ENCODE measurements at places on chromosomes 5 and 9. TPM values are rescaled to one million over a fixed set of nuclear protein-coding genes. Genes with fewer than 3 reads are reported as not detected.

The HK3 gene
- 12.3 TPM for total RNA-seq

DNA sequence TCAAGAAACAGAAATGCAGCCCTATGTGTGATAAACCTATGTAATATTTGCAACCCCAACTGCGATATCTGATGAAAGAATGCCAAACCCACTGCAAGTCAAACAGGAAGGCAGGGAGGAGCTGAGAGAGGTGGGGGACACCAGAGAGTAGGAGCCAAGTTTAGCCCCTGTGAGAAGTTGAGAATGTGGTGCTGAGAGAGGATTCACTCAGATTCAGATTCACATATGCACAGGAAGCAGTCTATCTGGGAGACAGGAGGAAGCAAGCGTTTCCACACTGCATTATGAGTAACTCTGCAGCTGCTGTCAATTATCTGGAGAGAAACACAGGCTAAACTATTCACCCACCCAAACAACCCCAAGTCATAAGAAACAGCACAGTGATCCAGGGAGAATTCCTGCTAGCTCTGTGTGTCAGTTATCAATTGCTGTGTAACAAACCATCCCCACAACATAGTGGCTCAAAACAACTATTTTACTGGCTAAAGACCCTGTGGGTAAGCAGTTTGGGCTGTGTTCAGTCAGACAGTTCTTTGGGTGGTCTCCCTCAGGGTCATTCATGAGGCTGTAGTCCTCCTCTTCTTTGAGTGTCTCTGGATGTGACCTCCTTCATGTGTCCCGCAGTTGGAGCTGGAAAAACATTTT is 161.9 kb upstream of the RAI14 start:
- no peaks in the 10 kb centered on the region for H3K27me3 ChIP-seq
- H3K27ac ChIP-seq: no peak overlapping the region
- H3K4me1 ChIP-seq: peaks cover 1% of the 10 kb centered on the region
- H3K36me3 ChIP-seq: no peaks in the 10 kb centered on the region
- no peak overlapping the region for H3K4me3 ChIP-seq

- DNase-seq: no peak
- H3K36me3 ChIP-seq: no peaks in the 10 kb centered on the region
- H3K4me3 ChIP-seq: no peak overlapping the region
- no peaks in the 10 kb centered on the region for H3K27me3 ChIP-seq
- no peaks in the 10 kb centered on the region for H3K4me1 ChIP-seq
Measured at GRCh38 chr5:59850766-59851165, 42.8 kb downstream of the PDE4D start.

- no peak for DNase-seq
- H3K27ac ChIP-seq: no peak overlapping the region
- no peaks in the 10 kb centered on the region for H3K4me1 ChIP-seq
- no peak overlapping the region for H3K4me3 ChIP-seq
- H3K27me3 ChIP-seq: no peaks in the 10 kb centered on the region
Measured at GRCh38 chr9:93233033-93233432, 49.1 kb downstream of the WNK2 start.

DNA sequence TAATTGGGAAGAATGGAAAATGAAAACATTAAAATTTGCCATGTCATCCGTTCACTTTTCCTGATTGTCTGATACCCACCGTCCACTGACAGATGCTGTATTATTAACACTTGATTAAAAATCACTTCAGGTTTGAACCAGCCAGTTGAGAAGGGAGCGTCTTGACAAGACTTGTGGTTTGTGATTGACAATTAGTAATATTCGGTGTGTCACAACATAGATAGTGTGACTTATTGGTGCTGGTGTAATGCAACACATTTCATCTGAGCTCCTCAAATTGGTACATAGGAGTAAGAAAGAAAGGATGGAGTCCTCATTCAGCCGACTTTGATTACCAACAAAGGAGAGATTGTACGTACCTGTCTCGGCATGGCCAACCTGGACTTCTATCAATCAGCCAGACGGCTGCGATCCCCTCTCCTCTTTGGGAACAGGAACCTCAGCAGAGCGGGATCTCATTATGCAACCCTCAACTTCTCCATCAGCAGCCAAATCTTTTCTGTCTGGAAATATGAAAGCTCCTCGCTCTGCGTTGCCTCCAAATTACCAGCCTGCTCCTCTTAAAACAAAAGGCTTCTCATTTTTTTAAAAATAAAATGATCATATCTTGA is 211.7 kb upstream of the MVB12B start:
- no peak overlapping the region for H3K27ac ChIP-seq
- H3K27me3 ChIP-seq: peaks cover 5% of the 10 kb centered on the region
- no peak for DNase-seq
- H3K4me3 ChIP-seq: no peak overlapping the region
- no peaks in the 10 kb centered on the region for H3K36me3 ChIP-seq

The PCDHA4 gene
- 0.78 TPM for total RNA-seq

DNA sequence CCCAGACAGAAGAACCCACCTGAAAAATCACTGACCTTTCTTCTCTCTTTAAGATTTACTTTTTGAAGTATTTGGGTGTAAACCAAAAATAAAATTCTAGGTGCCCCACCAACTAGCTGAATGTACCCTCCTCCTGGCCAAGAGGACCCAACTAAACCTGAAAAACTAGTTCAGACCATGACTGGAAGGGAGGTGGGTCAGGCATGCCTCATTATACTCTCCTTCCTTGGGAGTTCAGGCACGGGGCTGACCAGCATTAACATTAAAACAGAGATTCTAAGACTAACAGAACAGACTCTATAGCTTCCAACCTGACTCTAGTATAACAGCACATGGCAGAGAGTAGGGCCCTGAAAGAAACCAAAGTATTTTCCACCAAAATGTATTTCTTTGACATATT is 61.4 kb downstream of the CERT1 start:
- H3K36me3 ChIP-seq: no peaks in the 10 kb centered on the region
- no peak overlapping the region for H3K4me3 ChIP-seq
- H3K4me1 ChIP-seq: peaks cover 11% of the 10 kb centered on the region
- DNase-seq: no peak
- no peak overlapping the region for H3K27ac ChIP-seq
- H3K27me3 ChIP-seq: no peaks in the 10 kb centered on the region

DNA sequence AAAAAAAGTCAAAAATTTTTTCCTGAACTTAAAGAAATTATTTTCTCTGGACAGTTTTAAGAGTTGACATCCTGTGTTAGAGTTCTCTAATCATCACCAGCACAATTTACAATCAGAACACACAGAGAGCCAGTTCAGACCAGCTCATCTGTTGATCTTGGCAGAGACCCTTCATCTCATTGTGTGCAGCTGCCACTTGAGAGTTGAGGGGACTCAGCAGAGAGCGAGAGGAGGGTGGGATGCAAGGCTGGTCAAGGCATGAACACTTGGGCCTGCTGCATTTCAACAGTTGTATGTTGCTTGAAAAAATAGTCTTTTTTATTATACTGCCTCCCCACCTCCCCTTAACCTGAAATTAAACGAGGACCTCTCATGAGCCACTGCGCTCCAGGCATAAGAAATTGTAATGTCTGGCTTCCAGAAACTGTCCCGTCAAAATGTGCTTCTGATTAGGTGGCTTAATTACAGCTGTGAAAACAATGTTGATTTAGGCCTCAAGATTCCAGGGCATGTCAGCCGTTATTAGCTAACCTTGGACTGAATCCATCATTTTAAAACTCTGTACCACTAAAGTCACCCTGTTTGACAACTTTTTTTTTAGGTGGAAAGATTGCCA is 383.6 kb downstream of the CCDC171 start:
- H3K27ac ChIP-seq: no peak overlapping the region
- H3K36me3 ChIP-seq: no peaks in the 10 kb centered on the region
- no peak for DNase-seq
- no peak overlapping the region for H3K4me3 ChIP-seq
- no peaks in the 10 kb centered on the region for H3K27me3 ChIP-seq

- no peak overlapping the region for H3K4me3 ChIP-seq
- no peaks in the 10 kb centered on the region for H3K36me3 ChIP-seq
- H3K27me3 ChIP-seq: no peaks in the 10 kb centered on the region
- DNase-seq: no peak
- no peak overlapping the region for H3K27ac ChIP-seq
Measured at GRCh38 chr5:179387151-179388110, 42.2 kb upstream of the ADAMTS2 start.

DNA sequence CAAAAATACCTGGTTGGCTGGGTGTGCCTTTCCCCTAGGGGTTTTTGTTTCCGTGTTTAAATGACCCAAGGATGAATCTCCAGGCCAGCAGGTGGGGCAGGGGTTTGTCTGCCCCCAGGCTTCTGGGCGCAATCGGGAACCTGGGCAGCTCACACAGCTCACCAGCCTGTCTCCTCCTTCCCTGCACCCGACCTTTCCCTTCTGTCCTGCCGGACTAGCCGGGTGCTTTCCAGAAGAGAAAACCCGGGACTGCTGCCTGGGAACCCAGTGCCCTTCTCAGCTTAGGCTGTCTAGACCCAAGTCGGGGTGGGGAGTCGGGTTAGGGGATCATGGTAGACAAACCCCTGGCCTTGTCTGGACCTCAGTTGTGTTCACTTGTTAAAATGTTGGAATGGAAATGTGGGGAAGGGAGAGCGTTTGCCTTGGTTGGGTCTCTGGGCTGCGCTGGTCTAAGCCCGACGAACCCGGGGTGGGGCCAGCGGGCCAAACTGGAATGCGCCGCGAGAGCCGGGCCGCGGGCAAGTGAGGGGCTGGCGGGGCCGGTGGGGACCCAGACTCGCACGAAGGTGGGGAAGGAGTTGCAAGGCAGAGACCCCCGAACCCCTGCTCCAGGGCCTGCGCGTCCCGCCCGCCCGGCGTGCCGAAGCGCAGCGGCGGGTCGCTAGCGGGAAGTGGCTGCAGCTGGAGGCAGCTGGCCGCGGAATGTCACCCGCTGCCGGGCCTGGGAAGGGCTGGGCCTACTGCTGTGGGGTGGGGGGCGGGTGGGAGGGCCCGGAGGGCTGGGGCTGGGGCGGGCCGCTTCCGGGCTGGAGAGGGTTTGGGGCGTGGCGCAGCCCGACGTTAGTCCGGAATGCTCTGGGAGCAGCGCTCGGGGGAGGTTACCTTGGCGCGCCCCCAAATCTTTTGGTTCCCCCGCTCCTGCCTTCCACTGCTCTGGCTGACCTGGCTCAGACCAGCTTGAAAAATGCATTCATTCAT is 84.6 kb downstream of the DAB2IP start:
- no peaks in the 10 kb centered on the region for H3K27me3 ChIP-seq
- H3K4me1 ChIP-seq: peaks cover 25% of the 10 kb centered on the region
- peak overlapping the region; percentile 44 for H3K4me3 ChIP-seq
- H3K27ac ChIP-seq: peak overlapping the region; percentile 20

- H3K27me3 ChIP-seq: no peaks in the 10 kb centered on the region
- no peak overlapping the region for H3K4me3 ChIP-seq
- H3K27ac ChIP-seq: no peak overlapping the region
- H3K36me3 ChIP-seq: no peaks in the 10 kb centered on the region
Measured at GRCh38 chr5:111562561-111562960, 50.2 kb upstream of the STARD4 start.

- no peaks in the 10 kb centered on the region for H3K36me3 ChIP-seq
- no peaks in the 10 kb centered on the region for H3K4me1 ChIP-seq
- no peak overlapping the region for H3K4me3 ChIP-seq
- H3K27ac ChIP-seq: no peak overlapping the region
Measured at GRCh38 chr9:137312852-137313325, 10.8 kb upstream of the NRARP start.

DNA sequence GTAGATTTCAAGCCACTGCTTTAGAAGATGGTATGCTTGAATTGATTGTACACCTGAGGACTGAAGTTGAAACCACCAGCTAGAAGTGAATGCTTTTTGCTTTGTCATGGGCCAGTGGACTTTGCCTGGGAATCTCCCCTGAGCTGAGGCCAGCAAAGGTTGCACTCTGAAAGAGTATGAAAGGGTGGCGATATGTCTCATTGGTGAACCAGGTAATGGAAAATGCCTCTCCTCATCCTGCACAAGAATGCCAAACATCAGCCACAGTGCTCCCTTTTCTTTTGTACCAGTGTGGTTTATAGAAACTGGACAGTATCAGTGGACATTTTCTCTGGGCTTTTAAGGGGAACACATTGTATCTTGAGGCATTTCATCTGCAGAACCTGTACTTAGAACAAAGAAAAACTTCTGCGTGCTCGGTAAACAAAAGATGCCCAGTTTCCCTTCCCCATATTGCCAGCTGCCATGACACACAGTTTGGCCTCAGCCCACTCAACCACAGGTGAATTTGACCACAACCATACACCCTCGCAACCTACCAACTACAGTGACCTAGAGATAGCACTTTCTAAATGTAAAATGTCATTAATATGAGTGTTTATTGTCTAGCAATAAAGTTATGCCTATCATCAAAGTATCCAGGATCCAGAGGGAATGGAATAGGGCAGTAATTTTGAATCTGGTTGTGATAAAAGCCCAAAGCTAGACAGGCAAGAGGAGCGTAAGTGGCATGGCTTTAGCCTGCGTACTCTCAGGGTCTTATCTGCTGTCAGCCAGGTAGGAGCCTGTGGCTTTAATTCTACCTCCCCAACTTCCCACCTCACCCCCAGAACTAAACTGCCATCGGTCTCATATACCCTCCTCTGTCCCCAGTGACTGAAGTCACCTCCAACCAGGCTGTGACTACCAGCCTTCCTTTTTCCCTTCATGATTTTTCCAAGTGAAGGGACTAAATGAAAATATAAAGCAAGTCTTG is 79.5 kb upstream of the LHFPL2 start:
- DNase-seq: no peak
- no peak overlapping the region for H3K27ac ChIP-seq
- no peak overlapping the region for H3K4me3 ChIP-seq
- H3K27me3 ChIP-seq: no peaks in the 10 kb centered on the region
- H3K36me3 ChIP-seq: no peaks in the 10 kb centered on the region
- no peaks in the 10 kb centered on the region for H3K4me1 ChIP-seq

DNA sequence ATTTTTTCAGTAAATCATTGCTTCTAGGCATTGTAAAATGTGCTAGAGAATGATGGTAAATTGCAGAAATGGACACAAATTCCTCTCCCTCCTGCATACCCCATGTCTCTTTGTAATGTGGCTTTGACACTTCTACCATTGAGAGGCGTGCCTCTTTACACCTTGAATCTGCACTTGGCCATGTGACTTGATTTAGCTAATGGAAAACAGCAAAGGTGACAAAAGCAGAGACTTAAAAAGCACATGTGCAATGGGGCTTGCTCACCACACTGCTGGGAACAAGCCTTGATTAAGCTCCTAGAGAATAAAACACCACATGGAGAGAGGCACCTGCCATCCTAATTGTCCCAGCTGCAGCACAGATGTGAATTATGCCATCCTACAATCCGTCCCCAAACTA is 69.9 kb upstream of the NAA35 start:
- H3K4me3 ChIP-seq: no peak overlapping the region
- H3K36me3 ChIP-seq: no peaks in the 10 kb centered on the region
- no peaks in the 10 kb centered on the region for H3K27me3 ChIP-seq
- DNase-seq: no peak

- no peaks in the 10 kb centered on the region for H3K4me1 ChIP-seq
- no peak overlapping the region for H3K4me3 ChIP-seq
- no peak for DNase-seq
- H3K27ac ChIP-seq: no peak overlapping the region
Measured at GRCh38 chr5:52466113-52466512, 321.6 kb upstream of the ITGA1 start.

Data from adrenal gland (tissue), 19 donors.